ENCODE measurements at places on chromosomes 12 and 14.

DNA sequence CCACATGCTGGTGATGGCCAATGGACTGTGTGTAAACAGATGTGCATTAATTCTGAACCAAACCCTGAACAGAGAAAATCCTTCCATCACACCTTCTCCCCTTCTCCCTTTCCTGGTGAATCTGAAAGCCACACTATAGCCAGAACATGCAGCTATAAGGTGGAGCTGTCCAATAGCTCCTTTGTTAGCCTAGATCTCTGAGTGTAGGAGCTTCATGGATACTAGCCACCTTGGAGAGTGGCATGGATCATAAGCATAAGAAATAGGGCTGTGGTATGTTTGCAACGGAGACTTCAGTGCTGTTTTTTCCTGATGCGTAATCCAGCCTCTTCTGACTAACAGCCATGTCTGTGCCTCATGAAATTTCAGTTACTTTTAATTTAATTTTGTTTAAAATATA lies 364.5 kb downstream of the BTG1 start:
- no peak for DNase-seq

DNA sequence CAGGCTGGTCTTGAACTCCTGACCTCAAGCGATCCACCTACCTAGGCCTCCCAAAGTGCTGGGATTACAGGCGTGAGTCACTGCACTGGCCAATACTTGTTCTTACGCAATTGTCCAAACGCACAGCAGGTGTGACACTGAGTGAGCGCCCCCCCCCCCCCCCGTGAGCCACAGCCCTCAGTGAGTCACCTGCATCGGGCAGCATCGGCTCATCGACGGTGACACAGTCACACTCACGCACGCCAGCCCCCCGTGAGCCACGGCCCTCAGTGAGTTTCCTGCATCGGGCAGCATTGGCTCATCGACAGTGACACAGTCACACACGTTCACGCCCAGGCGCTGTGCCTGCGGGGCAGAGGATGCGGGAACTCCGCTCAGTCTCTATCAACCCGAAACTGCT lies 42.5 kb downstream of the GALNT9 start:
- no peak for DNase-seq

- no peak for DNase-seq
These were observed 35.3 kb downstream of the CFAP251 start for GRCh38 chr12:121953695-121954094.

DNA sequence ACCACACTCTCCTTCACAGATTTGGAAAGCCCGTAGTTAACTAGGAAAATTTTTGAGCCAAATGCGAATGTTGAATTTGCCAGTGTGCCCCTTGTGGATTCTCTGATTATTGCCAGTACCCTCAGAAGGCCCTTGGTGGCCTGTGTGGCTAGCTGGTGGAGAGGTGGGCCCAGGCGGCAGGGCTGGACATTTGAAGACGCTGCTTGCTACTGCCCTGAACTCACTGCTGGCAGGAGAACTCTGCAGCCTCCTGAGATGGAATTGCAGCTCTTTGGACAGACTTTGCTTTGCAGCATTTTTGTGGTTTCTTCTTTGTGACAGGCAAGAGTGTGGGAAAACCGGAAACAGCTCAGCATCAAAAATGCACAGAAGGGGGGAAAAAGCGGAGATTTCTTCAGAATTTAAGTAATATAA lies 97.6 kb downstream of the TGFB3 start:
- peak; percentile 70 for DNase-seq

DNA sequence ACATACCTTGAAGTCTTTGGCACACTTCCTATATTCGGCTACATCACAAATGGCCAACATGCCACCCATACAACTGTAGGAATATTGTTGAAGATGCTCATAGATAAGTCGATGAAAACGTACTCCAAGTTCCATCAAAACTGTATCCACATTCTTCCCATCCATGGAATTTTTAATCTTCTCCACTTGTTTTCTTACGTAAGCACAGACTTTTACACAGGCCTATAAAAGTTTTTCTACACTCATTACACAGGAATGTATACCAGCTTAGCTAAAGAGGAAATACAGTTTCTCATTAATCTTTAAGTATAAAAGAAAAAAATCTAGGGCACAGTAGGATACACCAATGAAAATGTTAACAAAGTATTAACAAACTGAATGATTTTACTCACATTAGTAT lies 59.1 kb downstream of the EXOC5 start:
- no peak for DNase-seq

- DNase-seq: no peak
These were observed 62.6 kb upstream of the VASH1 start for GRCh38 chr14:76698631-76699030.

- DNase-seq: no peak
These were observed 12.8 kb downstream of the KCNC2 start for GRCh38 chr12:75196865-75197264.

DNA sequence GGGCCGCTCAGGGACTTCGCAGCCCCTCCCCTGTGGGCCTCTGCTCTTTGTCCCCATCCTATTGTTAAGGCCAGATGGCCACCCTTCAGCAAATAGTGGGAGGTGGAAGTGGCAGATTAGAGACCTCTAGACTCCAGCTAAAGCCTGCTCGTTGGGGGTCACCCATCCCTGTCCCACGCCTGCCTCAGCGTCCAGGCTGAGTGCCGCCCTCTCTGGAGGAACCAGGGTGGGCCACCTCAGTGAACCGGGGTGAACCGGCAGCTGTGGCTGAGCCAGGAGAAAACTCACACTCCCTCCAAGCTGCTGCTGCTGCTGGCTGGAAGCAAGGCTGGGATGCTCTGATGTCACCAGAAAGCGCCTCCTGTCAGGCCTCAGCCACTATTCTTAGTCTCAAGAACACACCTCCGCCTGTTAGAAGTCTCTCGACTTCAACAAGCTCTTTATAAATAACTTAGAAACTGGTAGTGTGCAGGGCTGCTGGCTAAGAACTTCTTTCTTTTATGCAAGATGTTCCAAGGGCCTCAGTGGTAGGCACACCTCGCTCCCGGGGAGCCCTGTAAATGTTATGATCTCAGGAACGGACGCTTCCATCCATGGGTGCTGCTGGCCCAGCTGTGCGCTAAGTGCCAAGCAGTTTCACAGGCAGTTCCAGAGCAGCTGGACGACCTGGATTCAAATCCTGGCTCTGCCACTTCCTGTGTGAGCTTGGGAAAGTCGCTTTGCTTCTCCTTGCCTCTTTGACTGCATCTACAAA lies 19.8 kb upstream of the TESC start:
- DNase-seq: peak; percentile 45

DNA sequence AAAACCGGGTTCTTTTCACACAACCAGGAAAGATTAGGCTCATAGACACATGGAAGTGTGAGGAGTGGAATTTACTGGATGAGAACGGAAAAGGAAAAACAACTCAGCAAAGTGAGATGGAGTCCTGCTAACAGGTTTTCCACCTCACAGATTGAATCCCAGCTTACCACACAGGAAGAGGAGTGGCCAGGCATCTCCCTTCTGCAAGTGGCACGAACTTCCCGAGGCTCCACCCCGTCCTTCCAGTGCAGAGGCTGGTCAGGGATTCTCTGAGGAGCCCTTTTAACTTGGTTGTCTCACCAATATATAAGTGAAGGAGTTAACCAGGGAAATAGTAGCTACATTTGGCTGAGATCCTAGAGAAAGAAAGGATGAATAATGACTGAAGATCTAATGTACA lies 102.8 kb downstream of the SCAF11 start:
- no peak for DNase-seq

- DNase-seq: no peak
These were observed 124.8 kb downstream of the SCARB1 start for GRCh38 chr12:124738636-124739467.

- no peak for DNase-seq
These were observed 62.6 kb downstream of the FAR2 start for GRCh38 chr12:29211696-29212095.

DNA sequence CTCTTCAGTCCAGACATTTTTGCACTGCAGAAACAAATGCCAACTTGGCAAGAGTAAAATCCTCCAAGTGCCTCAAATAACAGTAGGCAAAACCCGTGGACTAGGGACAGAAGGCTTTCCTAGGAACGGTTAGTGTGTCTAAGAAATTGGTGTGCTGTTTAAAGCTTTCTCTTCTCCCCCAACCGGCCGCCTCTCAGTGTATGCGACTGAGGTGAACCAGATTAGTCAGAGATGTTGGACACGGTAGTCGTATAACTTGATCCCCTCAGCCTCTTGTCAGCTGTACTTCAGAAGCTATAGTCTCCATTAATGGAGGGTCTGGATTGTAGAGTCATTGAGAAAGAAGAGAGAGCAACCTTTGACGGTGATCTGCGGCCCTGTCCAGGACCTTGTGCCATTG lies 21.7 kb downstream of the PPFIBP1 start:
- no peak for DNase-seq

DNA sequence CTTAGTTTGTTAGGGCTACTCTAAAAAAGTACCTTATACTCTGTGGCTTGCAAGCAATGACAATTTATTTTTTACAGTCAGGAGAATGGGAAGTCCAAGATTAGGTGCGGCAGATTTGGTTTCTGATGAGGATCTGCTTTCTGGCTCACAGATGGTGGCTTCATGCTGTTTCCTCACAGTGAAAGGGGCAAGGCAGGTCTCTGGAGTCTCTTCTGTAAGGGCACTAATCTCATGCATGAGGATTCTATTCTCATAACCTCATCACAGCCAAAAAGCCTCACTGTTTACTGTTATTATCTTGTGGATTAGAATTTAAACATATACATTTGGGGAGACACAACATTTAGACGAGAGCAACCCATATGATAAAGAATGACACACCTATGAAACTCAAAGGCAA lies 1957.4 kb upstream of the SEL1L start:
- no peak for DNase-seq

GRCh38 chr12:21476949-21477348 lies 24.5 kb downstream of the RECQL start:
- DNase-seq: no peak

DNA sequence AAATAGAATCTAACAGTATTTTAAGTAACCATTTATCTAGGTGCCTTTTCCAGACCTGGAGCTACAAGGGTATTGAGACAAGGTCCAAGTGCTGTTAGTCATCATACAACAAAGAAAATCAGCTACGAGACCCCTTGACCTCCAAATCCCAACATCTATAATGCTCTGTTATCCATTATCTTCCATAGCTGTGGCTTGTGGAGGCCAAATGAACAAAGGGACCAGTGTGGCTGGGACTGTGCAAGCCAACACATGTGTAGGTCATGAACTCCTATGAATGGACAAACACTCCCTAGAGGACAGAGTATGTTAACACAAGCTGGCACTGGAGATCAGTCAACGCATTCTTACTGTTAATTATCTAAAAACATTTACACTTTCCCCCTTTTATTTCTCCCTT lies 374.5 kb downstream of the EMP1 start:
- no peak for DNase-seq

- peak; percentile 28 for DNase-seq
These were observed 31.4 kb upstream of the C12orf76 start for GRCh38 chr12:110079477-110080400.

DNA sequence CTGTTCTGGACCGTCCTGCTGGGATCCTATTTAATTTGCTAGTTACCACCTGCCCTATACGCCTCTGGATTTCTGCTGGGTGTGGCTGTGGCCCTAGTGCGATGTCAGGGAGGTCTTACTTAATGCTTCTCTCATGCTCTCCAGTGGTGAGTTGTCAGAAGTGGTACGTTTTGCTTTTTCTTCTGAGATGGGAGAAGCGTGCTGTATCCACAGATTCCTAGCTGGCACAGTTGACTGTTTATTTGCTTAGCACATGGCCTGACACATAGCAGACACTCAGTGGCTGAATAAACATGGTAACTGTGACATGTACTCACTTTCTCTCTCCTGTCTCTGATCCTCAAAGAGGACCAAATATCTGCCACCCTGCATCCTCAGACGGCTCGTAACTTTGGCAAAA lies 107.3 kb downstream of the CACNA1C start:
- no peak for DNase-seq

- no peak for DNase-seq
These were observed 56.7 kb downstream of the KIAA0586 start for GRCh38 chr14:58484176-58484575.

- DNase-seq: no peak
These were observed 60.6 kb downstream of the ARL6IP4 start for GRCh38 chr12:123041042-123041531.

DNA sequence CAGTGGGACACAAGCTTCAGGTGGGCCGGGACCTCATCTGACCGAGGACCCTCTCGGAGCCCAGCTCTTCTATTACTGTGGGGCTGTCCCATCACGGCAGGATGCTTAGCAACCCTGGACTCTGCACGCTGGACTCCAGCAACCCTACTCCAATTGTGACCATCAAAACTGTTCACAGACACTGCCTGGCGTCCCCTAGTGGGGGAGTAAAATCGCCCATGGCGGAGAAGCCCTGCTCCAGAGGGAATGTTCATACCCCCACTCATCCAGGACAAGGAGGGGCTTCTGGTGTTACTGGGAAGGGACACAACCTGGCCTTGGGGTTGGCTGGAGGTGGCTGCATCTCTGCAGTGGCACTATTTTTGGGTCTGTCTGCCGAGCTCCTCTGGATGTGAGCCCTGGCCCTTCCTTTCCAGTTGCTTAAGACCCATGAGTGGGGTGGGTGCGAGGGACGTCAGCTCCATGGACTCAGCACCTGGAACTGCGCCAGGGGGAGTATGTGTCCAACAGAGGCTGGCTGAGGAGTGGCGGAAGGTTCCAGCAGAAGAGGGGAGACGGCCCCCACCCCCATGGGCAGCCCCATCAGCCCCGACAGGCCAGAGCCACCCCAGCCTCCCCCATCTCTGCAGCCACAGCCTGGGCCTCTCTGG lies 103.8 kb downstream of the RFLNA start:
- DNase-seq: no peak

GRCh38 chr14:37599507-37600368 lies 4.3 kb downstream of the TTC6 start:
- DNase-seq: no peak

GRCh38 chr12:115542656-115543055 lies 734.8 kb downstream of the MED13L start:
- DNase-seq: no peak

DNA sequence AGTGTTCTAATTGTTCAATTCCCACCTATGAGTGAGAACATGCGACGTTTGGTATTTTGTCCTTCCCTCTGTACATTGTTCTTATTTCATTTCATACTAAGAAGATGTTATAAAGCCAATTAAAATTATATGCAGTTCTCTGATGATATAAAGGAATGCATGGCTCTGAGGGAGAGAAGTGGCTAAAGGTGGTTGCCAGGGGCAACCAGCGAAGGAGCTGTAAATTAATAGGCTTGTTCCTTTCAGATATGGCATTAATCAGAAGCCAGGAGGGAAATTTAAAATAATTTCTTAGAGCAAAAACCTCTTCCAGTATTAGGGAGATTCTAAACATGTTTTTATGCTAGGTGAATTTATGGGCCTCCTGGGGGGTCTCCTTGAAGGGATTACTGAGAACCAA lies 227.8 kb downstream of the TMEM117 start:
- DNase-seq: no peak

DNA sequence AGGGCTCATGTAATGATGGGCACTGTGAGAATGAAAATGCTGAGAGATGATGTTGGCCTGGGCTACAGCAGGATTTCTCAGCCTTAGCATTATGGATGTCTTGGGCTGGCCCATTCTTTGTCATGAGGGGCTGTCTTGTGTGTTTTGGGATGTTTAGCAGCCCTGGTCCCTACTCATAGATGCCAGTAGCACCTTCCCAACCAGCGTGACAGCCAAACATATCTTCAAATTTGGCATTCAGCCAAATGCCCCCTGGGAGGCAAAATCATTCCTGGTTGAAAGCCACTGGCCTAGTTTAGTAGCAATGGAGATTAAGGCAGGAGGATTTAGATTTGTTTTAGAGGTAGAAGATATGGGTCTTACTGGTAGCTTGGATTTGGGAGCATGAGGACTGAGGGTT lies 26.6 kb downstream of the UBE3B start:
- no peak for DNase-seq
